ENCODE measurements at places on chromosomes 3 and 15.

GRCh38 chr3:39141171-39141995 is 12.0 kb downstream of the CSRNP1 start:
- DNase-seq = peak; percentile 17

GRCh38 chr3:113747283-113748046 is 630 bp downstream of the ATP6V1A start:
- DNase-seq = peak; percentile 8

DNA sequence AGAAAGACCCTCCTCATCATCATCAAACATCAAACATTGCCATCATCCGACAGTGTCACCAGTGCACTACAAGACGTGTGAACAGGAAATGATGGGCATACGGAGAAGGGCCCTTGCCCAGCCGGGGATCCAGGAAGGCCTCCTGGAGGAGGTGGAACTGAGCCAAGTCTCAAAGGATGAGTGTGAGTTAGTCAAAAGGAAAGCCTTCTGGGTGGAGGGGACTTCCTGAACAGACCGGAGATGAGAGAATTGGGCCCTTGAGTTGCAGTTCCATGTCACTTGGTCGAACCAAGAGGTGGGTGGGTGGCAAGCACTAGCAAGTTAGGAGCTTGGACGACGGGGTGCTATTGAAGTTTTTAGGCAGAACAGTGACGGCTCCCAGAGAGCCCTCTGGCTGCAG is 8.5 kb downstream of the SEMA4B start:
- no peak for DNase-seq

DNA sequence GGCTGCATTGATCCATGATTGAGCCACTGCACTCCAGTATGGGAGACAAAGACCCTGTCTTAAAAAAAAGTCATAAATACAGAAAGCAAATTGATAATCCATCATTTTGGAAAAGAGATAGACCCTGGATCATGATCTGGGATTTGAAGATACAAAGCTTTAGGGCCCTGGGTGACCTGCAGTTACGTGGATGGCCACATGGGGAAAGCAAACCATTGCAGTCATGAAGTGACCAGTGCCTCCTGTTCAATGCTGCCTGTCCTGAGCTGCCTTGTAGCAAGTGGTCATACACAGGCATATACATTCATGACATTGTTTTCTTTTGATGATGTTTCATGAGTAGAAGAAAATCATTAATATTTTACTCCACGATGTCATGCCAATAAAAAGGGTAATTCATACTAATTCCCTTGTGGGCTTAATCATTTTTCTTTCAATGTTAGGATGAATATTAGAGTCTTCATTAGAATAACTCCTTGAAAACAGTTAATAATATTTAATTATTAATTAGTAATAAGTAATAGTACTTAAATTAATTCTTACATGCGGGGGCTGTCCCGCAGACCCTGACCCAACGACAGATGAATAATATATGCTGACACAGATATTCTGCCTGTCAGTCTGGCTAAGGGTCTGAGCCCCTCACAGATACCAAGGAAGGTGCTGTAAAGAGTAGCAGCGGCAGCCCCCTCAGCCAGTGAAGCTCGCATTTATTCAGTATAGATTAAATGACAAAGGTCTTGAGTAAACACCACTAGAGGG is 109.0 kb upstream of the UNC13C start:
- DNase-seq = no peak

- DNase-seq = no peak
Observed at GRCh38 chr3:5583920-5584319, 396.4 kb downstream of the EDEM1 start.

GRCh38 chr3:169246158-169246557 is 417.4 kb downstream of the MECOM start:
- DNase-seq = no peak

- no peak for DNase-seq
Observed at GRCh38 chr15:98442901-98443300, 205.4 kb upstream of the IGF1R start.

GRCh38 chr3:165837801-165838200 is 578 bp upstream of the BCHE start:
- DNase-seq = no peak

- peak; percentile 97 for DNase-seq
Observed at GRCh38 chr15:60972301-60972700, 256.8 kb downstream of the RORA start.

- no peak for DNase-seq
Observed at GRCh38 chr3:130702985-130703384, 43.6 kb downstream of the PIK3R4 start.

DNA sequence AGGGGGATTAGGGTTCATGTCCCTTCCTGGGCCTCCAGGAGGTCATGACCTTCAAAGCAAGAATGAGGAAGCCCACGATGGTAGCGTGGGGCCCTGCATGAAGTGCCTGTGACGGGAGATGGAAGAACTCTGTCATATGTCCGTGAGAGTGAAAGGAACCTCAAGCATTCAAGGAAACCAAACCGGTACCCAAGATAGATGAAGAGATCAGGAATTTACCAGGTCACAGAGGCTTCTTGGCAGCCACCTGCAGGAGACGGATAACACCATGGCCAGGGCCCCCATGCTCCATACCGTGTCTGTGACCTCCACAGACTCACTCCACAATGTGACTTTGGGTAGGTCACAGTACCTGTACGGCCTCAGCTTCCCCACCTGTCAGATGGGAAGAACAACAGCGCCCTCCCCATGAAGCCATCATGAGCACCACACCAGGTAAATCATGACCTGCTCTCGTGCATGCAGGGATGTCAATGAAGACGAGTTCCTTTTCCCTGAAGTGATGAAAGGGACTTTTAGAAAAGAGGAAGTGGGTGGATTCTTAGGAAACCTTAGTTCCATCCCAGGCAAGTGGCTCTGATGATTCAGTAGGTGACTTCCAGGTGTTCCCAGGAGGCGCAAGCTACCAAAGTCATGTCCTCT is 23.3 kb upstream of the CYP11A1 start:
- DNase-seq = no peak

- DNase-seq = peak; percentile 14
Observed at GRCh38 chr3:147394884-147395225, 11.5 kb downstream of the ZIC4 start.

DNA sequence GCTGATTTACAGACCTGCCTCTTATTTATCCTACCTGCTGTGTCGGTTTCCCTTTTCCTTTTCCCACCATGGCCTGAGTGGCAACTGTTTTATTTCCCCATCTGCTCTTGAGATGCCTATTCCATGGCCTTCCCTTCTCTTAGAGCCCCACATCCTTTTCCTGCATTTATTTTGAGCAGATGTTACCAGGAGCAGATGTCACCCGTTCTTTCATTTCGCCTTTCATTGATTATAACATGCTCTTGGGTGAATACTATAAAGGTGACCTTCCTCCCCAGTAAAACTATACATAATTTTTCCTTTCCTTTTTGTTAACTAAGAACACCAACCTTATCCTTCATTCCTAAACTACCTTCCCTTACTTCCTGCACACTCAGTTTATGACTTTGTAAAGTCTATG is 8.5 kb upstream of the P2RY1 start:
- no peak for DNase-seq

DNA sequence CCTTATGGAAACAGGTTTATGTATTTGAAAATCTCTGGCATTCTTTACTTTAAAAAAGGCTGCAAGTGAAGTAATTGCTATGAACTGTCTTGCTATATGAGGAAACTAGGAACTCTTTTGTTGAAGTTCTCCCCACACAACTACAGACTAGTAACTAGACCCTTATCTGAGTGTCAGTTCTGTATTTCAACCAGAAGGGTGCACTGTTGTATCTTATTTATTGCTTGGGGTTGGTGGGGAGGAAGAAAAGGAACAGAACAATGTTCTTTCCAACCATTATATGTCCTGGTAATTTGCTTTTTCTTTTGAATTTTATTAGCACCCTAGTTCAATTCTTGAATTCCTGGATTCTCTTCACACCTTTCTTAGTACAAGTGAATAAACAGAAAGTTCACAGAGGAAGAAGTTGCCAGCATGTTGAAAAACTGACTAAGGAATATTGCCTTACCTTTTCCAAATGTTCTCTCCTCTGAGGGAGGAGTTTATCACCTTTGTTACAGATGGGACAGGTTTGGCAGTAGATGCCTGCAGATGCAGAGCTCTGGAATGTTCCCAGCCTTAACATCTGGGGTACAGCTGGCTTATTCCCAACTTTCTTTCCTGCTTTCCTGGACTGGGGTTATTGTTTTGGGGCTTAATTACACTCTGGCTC is 162.4 kb upstream of the CFAP20DC start:
- peak; percentile 56 for DNase-seq

DNA sequence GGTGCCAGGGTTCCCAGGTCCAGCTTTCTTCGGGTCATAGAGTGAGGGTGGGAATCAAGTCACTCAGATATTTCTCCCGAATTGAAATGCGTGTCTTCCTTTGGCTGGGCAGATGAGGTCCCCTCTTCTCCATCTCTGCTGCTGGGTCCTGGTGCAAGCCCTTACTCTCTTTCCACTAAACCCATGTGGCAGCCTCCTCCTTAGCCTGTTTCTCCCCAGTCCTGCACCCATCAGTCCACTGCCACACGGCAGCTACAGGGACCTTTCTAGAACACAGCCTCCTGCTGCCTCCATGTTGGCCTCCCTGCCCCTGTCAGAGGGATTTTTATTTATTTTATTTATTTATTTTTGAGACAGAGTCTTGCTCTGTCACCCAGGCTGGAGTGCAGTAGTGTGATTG is 237.4 kb upstream of the CTDSPL start:
- DNase-seq = no peak

DNA sequence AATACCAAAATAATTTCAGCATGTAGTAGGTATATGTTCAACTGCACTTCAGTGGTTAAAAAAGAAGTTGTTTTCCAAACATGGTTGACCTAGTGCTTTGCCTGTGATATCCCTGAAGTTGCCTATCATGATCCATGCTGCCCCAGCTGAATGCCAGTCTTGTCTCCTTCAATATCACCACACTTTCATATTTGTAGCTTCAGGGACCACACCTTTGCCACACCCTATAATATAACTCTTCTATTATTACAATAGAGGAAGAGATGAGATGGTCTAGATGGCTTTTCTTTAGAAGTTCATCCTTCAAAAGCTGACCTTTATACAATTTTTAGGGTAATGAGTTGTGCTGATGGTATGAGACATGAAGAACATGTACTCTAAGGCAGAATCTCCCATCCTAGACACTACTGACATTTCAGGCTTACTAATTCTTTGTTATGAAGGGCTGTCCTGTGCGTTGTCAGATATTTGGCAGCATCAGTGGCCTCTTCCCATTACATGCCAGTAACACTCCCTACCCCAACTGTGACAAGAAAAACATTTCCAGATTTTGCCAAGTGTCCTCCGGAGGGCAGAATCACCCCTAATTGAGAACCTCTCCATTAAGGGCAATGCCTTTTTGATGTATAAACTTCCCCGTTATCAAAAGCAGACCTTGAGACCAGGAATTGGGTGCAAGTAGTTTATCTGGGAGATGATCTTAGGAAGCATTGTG is 76.2 kb upstream of the PLCL2 start:
- no peak for DNase-seq

DNA sequence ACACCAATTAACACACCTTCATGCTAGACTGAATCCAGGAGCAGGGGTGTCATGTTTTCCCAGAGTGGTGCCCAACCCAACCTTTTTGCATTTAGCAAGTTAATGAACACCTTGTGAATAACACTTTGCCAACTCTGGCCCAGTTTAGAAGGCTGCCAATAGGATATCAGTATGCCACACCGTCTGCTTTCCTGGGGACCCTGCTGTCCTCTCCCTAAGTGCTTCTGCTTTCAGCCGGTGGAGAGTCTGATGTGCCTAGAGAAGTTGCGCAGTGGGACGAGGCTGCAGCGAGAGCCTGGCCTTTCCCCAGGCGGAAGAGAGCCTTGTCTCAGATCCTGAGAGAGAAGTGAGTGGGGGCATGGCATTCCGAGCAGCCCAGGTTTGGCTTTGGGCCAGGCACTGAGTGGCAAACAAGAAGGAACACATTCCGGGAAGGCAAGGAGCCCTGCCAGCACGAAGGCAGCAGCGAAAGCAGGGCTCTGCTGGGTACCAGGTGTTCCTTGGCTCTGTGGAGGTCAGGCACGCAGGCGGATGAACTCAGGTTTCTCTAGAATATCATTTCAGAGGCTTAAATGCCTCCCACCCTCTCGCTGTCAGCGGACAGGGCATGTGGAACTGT is 36.9 kb downstream of the SENP8 start:
- DNase-seq = peak; percentile 33

DNA sequence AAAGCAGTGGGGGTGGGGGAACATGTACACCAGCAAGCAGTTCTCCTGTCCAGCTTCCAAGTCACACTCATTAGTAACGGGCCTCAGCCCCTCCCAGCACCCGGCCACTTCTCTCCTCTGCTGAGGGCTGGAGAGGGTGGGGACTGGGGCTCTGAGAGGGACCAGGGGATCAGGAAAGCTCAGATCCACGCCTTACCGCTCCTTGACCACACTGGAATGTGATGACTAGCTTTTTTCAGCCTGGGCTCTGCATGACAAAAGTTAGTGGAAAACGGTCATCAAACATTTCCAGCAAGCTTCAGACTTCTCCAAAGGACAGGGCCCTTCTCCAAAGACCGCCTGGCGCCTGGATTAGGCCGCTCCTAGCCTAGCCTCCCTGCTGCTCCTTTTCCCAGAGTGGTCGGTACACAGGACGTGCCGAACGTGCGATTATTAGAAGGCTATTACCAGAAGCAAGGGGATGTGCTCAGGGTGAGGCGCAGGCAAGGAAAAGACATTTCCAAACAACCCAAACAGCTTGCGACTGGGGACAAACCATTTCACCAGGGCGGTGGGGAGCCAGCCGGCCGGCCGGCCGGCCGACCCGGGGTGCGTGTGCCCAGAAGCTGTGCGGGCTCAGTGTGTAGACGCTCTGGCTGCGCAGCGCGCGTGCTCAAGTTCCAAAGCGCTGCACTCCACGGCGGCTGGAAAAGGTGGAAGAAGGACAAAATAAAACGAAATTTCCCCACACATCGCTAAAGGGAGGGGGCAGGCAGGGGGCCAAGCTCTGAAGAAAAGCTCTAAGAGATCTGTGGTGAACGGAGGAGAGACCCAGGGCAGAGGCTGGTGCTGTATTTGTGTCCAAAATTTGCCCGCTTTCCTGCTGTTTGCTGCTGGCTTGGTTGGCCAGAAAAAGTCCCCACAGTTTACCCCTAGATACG is 51.0 kb upstream of the SSR3 start:
- DNase-seq = peak; percentile 86

GRCh38 chr3:186382217-186382885 is 20.3 kb upstream of the DGKG start:
- DNase-seq = no peak

- peak; percentile 46 for DNase-seq
Observed at GRCh38 chr15:25437777-25438600, 835 bp downstream of the UBE3A start.

DNA sequence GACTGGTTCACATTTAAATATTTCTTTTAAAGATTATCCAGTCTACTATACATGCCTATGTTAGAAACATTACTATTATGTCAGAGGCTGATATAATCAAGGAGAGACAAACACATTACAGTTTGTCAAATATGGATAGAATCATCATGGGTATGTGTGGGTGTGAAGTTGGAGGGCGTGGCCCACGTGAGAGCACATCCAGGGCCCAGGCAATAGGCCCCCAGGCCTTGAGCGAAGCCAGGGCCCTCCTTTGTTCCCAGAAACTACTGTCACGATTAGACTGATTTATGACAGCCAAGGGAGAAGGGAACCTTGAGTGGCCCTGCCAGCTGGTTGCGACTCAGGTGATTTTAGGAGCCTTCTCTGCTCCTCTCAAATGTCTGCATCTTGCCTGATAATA is 26.9 kb upstream of the LDHAL6B start:
- no peak for DNase-seq

GRCh38 chr3:195056506-195056905 is 214.5 kb downstream of the XXYLT1 start:
- DNase-seq = no peak
